A673 (cell line): ENCODE measurements at places on chromosomes 3 and 15. TPM values are rescaled to one million over a fixed set of nuclear protein-coding genes. Genes with fewer than 3 reads are reported as not detected.

- no peak for DNase-seq
Measured at GRCh38 chr15:92648190-92648875, 7.2 kb downstream of the FAM174B start.

DNA sequence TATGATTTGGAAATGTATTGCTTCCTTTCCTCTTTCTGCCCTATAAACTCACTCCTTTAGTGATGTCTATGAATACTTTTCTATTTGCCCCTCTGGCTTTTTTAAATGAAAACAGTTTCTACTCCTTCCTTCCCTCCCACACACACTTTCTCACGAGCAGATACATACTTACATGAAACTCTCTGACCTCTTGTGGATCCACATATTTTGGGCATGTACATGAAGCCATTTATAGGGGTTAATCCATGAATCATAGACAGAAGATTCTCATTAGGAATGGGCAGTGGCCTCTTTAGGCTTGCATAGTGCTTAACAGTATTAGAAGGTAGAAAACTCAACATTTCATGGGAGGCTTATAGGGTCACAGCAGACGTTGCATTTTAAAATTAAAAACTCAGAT, 24.8 kb downstream of the ANAPC13 start:
- no peak for DNase-seq

DNA sequence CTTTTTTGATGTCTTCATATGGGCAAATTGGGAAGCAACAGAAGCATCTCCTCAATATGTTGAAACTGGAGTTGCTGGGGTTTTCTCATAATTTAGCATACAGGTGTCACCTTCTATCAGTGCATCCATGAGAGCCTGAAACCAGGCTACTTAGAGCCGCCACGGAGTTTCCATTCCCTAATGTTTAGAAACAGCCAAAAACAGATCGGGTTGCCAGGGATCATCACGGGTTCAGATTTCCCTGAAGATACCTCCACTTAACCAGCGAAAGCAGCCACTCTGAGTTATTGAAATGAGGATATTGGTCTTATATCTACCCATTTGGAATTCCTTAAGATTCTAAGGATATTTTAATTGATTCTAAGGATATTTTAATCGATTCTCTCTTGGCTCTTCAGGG, 14.5 kb downstream of the TERB2 start:
- no peak for DNase-seq

GRCh38 chr15:28917791-28918140, 32.0 kb downstream of the APBA2 start:
- no peak for DNase-seq

- DNase-seq, result no peak
Measured at GRCh38 chr15:75966073-75966472, 46.2 kb downstream of the NRG4 start.

GRCh38 chr3:15645740-15646501, 44.4 kb downstream of the BTD start:
- peak; percentile 87 for DNase-seq

GRCh38 chr3:167241048-167241845, 138.8 kb downstream of the ZBBX start:
- no peak for DNase-seq

DNA sequence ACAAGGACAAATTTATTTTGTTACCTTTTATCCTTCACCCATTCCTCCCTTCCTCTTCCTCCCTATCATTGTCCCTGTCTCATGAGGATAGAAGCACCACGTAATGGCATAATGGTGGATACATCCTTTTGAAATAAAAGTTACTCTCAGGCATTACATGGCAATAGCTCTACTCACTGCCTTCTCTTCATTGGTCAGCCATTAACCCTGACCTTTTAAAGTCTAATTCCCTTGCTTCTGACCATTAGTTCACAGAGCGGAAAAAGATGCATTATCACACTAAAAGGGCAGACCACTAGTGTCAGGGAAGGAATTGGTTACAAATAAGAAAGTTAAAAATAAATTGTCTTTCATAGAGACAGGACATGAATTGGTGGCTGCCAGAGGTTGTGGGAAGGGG, 54.6 kb upstream of the EIF1B start:
- DNase-seq, result no peak

DNA sequence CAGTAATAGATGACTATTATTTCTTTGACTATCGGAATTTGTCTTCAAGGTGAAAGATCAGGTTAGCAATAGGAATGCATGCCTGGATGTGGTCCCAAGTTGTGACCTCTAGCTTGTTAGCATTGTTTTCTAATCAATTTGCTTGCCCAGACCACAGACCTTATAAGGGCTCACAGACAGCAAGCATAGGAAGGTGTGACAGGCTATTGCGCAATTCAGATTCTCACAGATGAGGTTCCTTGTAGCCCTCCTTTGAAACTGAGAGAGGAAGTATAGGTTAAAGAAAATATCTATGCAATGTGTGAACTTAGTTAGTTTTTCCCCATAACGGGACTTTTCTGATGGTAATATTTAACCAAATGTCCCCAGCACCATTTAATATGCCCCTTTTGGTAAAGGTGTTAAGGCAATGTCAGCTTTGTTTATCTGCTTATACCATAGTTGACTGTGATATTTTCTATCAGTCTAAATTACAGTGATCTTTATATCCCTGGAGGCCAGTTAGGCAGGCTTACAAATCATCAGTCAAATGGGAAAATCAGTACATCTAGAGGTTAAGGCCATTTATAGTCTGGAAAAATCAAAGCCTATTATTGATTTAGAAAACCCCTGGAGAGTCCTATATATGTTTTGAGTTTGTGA, 168.1 kb upstream of the MBNL1 start:
- no peak for DNase-seq

DNA sequence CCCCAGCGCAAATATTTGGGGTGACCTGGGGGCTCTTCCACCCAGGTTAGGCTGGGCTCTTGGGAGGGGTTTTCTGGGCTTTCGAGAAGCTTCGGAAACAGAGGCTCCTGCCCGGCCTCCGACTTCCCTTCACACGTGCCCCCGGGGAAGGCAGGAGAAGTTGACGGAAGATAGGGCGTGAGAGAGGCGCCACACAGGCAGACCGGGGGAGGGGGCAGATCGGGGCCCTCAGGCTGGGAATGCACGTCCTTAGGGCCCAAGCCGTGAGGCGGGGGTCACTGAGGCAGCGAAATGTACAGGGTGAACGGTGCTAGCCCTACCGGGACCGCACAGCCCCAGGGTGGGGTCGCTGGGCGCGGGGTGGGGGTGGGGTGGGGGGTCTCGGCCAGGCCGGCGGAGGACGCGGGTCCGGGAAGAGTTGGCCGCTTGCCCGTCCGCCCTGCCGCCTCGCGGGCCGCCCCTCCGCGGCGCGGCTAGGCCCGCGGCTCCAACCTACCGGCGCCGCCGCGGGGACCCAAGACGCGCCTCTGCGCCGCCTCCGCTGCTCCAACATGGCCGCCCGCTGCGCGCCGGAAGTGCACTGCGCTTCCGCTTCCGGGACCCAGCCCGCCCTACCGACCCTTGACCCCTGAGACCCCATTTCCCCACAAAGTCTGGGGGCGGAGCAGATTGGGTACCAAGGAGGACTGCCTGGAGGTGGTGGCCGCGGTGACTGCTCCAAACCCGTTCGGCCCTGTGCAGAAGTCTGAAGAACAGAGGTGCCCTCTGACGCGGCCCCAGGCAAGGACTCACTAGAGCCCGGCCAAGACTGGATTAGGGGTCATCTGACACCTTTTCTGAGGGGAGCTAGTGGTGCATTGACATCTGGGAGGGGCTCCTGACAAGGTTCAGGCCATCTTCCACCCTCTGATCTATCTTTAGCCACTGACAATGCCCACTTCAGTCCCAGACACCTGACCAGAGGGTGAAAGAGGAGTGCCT, at the start of gene CCDC71:
Gene CCDC71 (minus strand): TSS at position 561 of the 981 bp plus-strand sequence. CDS start 2,123 bp downstream, outside the sequence.
- DNase-seq, result peak; percentile 72

DNA sequence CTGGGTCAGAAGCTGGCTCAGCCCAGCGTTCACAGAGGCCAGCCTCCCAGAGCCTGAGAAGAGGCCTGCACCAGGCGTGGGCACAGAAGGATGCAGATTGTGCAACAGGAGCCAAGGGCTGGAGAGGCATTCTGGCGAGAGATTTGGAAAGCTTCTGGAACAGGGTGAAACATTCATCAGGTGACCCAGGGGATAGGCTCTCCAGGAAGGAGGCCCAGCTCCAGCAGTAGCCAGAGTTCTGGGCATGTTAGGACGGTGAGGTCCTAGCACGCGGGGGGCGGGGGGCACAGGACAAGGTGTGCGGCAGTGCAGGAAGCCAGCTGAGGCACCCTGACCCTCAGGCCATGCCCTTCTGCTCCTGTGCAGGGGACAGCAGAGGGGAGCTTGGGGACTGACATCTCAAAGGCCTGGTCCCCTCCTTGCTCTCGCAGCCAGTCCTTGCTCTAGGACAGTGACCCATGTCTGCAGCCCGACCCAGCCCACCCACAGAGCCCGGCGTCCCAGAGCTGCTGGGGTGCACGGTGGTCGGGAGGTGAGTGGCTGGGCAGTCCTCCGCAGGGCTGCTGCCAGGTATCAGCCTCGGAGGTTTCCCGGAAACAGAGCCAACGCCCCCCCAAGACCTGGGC, 111.7 kb upstream of the KLF13 start:
- DNase-seq, result no peak

- no peak for DNase-seq
Measured at GRCh38 chr3:183830187-183830586, 4.8 kb upstream of the MAP6D1 start.

- no peak for DNase-seq
Measured at GRCh38 chr3:108239082-108239481, 16.9 kb upstream of the IFT57 start.

- DNase-seq, result no peak
Measured at GRCh38 chr3:58281069-58281468, 25.0 kb upstream of the RPP14 start.

Gene CLDN16
- 0.09 and 0.50 TPM in 2 replicates for total RNA-seq

Gene CCR9
- not detected in 2 replicates for total RNA-seq

Gene CLDN1
- total RNA-seq, result 173 and 184 TPM in 2 replicates

Gene MYO9A
- total RNA-seq, result 26.3 and 30.1 TPM in 2 replicates

Gene CCDC9B
- 8.6 and 8.9 TPM in 2 replicates for total RNA-seq

Gene TNNC1
- total RNA-seq, result not detected in 2 replicates

Gene PFKFB4
- 5.0 and 7.2 TPM in 2 replicates for total RNA-seq

Gene PLA2G4E
- total RNA-seq, result not detected in 2 replicates

Gene ARIH1
- total RNA-seq, result 181 and 187 TPM in 2 replicates

Gene CLDND1
- 90.7 and 95.6 TPM in 2 replicates for total RNA-seq

Gene PAK2
- total RNA-seq, result 93.2 and 102 TPM in 2 replicates

Gene TRPM1
- not detected in 2 replicates for total RNA-seq

Gene LRRC31
- not detected in 2 replicates for total RNA-seq
